ENCODE measurements at places on chromosomes 2 and 18.
A peak's percentile ranks its signal among the peaks of the same experiment; 100 is the strongest.

- DNase-seq: no peak
These were observed 279.2 kb downstream of the CYRIA start for GRCh38 chr2:16386431-16386830.

DNA sequence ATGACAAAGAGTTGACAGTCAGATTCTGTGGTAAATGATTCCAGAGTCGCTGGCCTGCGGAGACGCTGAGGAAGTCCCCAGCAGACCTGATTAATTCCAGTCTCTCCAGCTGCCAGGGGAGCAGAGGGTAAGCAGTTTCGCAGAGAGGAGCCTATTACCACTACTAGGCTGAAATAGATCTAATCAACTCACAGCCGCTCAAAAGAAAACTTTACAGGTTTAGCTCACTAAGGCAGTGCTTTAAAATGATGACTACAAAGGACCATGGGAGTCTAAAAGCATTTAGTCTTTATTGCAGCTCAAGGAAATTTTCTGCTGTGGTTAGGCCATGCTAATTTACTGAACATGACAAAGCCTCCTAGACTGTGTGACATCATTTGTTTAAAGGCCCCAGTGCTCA lies 445.6 kb upstream of the POU3F3 start:
- no peak for DNase-seq

DNA sequence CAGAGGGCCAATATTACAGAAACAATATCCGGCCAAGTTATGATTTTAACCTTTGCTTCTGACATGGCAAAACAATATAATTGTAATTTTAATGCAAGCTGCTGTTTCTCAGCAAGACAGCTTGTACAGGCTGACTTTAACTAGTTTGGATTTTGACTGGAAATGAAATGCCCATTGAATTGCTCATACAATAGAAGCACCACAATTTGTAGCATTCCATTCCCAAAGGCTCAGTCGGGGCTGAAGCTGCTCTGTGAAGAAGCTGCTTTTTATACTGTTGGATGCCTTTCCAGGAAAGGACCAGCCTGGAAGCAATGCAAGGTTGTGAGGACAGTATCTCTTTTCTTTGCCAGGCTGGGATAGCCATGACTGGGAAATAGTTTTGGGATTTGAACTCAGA lies 677.0 kb upstream of the FANCL start:
- DNase-seq: no peak

DNA sequence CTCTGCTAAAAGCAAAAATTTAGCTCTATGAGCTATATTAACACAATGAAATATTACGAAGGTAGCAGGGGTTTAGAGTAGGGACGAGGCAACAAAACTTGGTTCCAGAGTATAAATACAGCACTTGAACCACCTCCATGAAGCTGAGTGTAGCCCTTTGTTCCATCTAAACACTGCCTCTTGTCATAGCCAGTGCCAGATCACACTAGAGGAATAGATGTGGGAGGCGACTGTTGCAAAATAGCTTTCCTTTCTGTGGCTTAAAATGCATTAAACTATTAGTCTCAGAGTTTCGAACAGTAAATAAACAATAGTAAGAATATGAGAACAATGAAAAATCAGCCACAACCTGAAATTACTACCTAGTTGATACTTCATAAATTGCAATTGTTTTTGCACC lies 29.8 kb downstream of the PIEZO2 start:
- no peak for DNase-seq

GRCh38 chr2:25822190-25823117 lies 55.8 kb downstream of the ASXL2 start:
- peak; percentile 42 for DNase-seq

DNA sequence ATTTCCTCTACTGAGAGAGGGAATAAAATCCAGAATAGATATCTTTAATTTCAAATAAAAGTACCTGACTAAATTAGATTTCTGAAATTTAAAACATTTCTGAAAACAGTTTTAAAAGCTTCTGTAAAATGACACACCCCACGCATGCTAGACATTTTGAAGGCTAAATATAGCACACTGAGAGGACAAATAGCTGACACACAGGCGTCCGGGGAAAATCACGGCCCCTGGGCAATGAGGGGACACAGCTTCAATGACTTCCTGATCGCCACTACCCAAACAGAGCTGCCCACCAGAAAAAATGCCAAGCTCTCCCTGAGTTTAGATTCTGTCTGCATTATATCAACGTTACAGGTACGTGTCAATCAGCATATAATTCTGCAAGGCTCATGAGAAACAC lies 10.9 kb downstream of the TBC1D8 start:
- DNase-seq: no peak

GRCh38 chr2:109415581-109416013 lies 198.2 kb downstream of the SEPTIN10 start:
- DNase-seq: no peak

GRCh38 chr18:55240978-55241377 lies 281.7 kb upstream of the CCDC68 start:
- no peak for DNase-seq

DNA sequence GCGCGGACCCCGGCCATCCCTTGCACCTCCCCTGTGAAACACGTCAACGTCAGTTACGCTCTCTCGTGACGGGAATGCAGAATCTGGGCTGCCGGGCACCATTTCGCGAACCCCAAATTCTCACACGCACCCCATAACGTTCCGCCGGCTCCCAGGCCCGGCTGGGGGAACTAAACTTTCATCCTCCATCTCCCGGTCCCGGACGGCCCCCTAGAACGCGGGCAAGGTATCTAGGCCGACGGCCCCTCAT lies 544 bp downstream of the DNAJC27 start:
- DNase-seq: no peak

DNA sequence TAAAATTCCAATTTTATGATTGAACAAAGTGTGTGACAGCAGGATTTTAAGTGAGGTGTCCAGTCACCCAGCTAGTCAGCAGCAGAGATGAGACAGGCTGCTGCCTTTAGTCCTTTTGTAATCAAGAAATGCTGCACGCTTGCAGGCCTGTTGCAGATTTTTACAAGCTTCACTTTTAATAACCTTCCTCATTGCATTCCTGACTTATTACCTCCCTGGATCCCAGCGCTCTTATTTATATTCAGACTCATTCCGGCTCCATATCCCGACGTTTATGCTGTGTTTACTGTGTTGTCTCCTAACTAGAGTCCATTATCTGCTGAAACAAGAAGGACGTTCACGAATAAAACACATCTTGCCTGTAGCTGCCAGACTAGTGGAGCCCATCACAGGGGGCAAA lies 442.5 kb upstream of the KLHL29 start:
- DNase-seq: no peak

GRCh38 chr18:26504831-26505230 lies 43.5 kb downstream of the KCTD1 start:
- DNase-seq: no peak

GRCh38 chr2:129923265-129924091 lies 56.0 kb upstream of the RAB6C start:
- DNase-seq: no peak

DNA sequence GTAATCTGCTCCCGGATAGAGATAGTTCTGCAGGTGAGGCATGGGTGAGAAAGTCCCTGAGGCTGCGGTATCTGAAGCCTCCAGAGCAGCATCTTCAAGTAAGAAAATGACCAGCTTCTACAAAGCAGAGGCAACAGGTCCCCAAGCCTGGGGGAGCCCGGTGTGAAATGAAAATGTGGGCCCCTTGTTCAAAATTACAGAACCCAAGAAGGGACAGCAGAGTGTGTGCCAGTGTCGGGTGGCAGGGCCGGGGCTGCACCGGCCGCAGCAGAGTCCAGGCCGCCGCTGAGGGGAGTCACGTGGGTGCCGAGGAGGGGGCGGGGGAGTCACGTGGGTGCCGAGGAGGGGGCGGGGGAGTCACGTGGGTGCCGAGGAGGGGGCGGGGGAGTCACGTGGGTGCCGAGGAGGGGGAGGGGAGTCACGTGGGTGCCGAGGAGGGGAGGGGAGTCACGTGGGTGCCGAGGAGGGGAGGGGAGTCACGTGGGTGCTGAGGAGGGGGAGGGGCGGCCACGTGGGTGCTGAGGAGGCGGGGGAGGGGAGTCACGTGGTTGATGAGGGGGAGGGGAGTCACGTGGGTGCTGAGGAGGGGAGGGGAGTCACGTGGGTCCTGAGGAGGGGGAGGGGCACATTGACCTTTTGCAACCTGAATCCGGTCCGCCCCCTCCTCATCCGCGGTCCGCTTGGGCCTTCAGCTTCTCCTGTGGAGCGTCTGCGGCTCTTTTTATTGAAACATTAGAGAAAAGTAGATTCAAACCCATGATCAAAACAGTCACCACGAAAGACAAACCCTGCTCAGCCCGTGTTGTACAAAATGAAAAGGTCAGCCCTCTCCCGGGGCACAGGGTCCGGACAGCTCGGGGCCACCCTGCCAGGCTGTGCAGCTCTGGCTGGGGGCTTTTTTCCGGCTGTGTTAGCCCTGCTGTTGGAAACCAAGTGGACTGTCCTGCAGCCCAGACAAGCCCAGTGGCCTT lies 10.4 kb downstream of the COLEC11 start:
- DNase-seq: no peak
